ENCODE measurements at places on chromosomes 4 and X.

GRCh38 chr4:3789587-3789986 lies 23.4 kb downstream of the ADRA2C start:
- no peak for DNase-seq

GRCh38 chrX:48508400-48509244 lies at the start of gene PORCN:
Gene PORCN, plus strand, starts transcription at chrX:48508992. Its CDS starts 829 bp downstream, at chrX:48509821.
- DNase-seq, result peak; percentile 84

DNA sequence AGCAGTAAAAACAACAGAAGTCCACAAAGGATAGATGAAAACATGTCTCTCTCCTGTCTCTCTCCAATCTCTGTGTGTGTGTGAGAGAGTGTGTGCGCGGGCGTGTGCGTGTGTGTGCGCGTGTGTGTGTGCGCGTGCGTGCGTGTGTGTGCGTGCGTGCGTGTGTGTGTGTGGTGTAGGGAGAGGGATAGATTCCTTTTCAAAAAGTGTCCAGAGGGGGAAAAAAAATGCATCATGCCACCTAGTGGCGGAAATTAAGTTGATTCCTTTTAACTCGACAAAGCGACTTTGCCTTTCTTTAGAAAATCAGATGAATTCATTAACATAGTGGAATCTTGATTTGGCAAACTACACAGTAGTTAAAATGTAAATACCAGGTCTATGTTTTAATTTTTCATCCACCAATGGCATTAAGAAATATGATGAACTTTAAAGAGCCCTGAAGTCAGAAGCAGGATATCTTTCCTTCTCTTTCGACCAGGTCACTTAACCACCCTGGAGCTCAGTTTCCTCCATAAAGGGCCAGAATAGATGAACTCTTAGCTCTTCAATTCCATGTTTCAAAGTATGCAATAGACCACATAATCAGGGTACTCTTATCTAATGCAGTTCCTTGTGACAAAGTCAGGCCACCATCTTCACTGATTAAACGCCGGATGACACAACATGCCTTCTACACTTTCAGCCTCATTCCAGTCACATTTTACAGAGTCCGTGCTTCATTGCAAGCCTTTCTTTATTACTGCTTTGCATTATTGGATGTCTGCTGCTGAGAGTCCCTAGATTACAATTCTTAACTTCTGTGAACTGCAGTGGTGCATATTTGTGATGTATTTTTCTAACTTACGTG lies 162.8 kb downstream of the FBXO8 start:
- peak; percentile 11 for DNase-seq

DNA sequence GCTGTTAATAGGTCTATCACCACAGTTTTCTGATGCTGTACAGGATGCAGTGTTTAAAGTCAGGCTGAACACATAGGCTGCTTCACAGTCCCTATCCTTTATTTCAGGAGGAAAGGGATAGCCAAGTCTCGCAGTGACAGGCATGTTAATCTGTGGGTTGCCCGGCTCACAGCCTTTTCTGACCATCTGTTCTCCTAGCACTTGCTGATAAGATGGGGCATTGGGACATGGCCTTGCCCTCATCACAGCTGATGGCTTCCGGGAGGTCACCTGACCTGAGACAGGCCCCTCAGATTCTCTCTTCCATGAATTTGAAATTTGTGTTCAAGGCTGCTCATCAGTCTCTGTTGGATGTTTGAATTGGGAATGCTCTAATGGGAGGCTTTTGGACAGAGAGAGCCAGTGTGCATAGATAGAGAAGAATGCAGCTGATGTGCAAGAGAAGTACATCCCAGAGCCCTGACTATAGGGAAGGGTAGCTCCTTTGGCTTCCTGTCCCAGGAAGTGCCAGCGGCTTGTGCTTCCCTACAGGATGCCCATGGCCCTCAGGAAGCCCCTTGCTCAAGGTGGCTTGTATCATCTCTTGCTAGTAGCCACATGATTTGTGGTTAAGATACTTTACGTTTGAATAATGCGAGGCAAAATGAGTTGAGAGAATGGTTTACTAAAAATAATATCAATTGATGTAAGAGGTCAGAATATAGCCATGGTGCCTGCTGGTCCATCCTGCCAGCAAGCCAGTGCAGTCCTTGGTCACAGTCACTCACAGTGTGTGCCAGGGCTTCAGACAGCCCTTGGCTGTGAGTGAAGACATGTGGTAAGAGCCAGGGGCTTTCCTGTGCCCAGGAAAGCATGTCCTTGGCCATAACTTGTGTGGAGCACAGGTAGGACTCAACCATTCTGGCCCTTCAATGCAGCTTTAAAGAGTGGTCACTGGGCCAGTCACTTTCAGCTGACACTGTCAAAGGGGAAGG lies 88.6 kb downstream of the TSPAN7 start:
- no peak for DNase-seq

- DNase-seq, result no peak
Observed at GRCh38 chrX:14362721-14363120, 166.6 kb upstream of the GLRA2 start.

GRCh38 chr4:42708625-42709024 lies 51.7 kb upstream of the ATP8A1 start:
- DNase-seq, result no peak

DNA sequence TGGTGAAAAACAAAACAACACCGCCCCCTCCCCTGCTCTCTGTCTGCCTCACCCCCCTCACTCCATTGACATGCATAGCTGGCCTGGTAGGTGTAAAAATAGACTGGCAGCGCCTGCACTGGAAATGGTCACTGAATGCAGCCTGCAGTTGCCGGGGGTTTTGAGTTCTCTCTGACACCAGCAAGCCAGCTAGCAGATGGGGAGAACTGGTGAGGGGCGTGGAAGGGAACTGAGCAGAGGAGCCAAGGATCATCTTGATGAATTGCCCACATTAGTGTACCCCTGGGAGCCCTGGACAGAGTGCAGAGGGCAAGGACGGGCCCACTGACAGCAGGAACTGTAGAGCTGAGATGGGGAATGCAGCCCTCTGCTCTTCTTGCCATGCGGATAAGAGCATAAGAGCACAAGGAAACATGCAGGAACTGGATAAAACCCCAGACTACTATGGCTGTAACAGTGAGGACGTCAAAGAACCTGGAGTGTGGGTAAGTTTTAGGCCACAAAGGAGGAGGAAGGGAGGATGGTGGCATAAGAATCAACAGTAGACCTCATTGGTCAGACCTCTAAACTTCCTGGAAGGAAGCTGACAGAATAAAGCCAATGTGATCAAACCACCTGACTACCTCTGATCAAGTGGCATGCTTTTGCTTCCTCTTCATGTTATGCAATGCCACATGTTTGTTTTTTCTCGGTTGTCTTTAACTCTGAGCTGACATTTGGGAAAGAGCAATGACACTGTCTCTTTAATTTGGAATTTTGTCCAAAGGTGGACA lies 96.3 kb downstream of the ANK2 start:
- no peak for DNase-seq

- peak; percentile 68 for DNase-seq
Observed at GRCh38 chr4:52750819-52751486, at the start of gene ERVMER34-1. Gene ERVMER34-1, minus strand, starts transcription at chr4:52751425. Its CDS starts 5,905 bp downstream, at chr4:52745520.

DNA sequence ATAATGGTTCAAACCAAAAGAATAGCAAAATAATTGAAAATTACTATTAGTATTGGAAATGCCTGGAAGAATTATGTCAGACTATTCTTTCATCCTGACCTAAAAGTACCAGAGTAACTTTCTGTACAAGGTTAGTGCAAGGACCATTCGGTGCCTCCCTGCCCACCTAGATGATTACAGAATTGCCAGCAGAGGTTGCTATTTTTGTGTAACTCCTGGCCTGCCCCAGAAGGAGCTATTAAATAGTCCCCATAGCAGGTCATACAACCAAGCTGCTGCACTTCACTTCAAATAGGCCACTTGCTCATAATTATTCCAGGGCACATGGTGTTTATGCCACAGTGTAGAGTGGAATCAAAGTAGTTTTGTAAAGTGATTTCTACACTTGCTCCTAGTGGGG lies 831.1 kb upstream of the PABPC4L start:
- no peak for DNase-seq

DNA sequence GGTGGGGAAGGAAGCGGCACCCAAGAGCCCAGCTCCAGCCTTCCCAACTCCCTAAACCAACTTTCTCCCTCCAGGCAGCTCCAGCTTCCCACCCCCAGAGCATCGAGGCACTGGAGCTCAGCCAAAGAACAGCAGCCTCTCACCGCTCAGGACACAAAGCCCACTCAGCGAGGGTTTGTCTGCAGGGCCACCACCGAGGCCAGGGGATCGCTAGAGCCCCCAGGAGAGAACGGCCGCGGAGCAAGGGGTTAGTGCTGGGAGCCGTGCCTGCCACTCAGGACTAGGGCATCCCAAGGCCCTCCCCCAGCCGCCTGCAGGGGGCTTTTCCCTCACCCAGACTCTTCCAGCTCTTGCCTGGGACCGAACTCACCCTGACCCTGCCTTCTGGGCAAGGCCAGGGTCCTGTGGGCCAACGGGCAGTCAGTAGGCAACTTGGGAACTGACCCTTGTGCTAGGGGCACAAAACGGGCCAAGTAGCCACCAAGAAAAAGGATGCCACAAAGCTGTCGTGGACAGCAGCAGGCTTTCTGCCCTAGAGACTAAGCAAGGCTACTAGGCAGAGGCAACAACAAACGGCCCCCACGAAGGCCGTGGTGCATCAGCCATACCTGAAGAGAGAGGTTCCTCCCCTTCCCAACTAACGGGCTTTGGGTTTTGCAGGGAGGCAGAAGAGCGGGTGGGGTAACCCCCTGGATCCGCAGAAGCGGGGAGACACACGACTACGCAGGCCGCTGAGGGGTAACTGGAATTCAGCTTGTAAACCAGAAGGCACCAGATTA lies 2.3 kb downstream of the HCFC1 start:
- DNase-seq, result no peak

DNA sequence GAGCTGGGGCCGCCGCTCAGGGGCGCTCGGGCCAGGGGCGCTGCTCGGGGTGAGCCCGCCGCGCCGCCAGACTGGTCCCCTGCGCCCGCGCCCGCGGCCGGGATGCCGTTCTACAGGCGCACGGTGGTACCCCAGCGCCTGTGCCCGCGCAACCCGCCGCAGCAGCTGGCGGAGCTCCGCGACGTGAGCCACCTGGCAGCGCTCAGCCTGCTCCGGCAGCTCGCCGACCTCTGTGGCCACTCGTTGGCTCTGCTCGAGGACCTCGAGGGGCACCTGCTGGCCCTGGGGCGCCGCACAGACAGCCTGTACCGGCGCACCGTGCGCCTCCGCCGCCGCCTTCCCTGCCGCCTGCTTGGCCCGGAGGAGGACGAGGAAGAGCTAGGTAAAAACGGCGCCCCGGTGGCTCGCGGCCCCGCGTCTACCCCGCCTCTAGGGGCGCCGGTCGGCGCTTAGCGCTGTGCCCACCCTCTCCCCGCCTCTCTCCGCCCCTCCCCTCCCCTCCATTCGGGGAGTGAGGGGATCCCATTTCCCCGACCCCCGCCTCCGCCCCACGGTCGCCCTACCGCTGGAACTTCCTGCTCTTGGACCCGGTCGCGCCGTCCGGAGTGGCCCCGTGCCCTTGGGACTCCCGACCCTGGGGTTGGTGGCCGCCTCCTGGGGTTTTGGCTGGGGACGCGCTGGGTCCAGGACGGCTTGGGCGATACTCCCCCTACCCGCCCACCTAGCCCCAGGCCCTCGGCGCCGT lies 513 bp downstream of the NHSL2 start:
- DNase-seq, result no peak

GRCh38 chrX:14356401-14356800 lies 172.9 kb upstream of the GLRA2 start:
- no peak for DNase-seq

GRCh38 chr4:185346975-185347601 lies 48.6 kb downstream of the LRP2BP start:
- no peak for DNase-seq

GRCh38 chr4:52105276-52105675 lies 54.2 kb downstream of the SPATA18 start:
- no peak for DNase-seq

GRCh38 chr4:122980860-122981259 lies 58.5 kb upstream of the NUDT6 start:
- DNase-seq, result no peak

DNA sequence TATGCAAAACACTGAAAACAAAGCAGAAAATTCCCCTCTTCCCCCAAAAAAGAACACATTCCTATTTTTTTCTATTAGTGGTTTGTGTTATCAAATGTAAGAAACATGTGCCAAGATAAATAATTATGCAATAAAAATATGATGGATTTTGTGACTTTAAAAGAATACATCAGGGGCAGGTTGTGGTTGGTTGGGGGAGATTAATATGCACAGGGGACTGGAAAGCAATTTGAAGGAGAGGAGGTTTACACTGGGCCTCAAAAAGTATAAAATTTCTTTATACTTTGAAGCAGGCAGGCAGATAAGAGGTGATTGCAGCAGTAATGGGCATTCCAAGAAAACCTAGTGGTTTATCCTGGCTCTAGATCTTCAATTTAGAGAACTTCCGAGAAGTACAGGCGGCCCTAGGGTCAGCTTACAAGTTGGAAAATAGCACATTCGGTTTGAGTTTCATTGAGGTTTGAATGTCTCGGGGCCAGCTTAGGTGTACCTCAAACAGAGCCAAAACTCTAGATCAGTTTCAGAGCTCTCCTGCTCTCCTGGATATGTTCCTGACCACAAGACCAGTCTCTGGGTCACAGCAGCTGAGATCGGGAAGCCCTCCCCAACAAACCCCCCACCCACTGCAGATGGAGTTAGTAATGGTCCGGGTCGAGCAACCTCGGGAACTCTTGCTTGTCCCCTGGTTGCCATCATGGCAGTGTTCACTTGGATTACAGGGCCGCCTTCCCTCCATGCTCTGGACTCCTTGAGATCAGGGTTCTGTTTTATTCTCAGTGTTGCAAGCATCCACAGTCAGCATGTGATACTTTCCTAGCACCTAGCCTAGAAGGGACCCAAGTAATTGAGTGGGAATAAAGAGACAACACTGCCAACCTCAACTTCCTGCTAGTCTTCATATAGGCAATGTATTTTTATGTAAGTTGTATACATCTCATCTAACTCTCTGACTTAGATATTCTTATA lies 112.1 kb upstream of the DDIT4L start:
- DNase-seq, result no peak

DNA sequence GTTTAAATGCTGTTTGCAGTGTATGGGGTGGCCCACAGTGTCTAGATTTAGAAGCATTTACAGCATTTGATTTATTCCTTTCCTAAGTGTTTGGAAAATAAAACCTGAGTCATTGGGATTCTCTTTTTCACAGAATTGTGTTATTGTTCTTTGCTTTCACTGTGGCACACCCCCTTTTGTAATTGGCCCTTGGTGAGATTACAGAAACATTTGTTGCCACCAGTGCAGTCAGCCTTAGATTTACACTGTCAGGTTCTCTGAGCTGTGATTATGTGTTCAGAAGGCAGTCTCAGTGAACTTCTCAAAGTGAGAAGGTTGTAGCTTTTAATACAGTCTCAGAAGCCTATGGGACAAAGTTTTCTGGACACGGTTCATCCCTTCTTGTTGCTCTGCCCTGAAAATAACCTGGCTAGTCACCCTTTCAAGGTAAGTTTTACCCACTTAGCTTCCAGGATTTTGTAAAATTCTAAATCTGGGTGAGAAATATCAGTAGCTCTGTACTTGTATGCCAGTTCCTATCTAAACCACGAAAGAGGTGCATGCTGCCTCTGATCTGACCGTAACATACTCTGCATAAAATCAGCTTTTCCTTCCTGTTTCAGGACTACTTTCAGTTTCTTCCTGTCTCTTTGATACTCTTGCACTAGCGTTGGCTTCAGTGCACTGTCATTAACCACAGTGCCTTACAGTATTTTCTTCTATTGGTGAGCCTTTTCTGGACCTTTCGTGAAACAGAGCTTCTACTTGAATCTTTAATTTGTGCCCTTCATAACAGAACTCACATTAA lies 12.6 kb downstream of the RUFY3 start:
- DNase-seq, result no peak
